Occipital lobe (tissue), 3 donors: ENCODE measurements at places on chromosomes 1 and 21.
A peak's percentile ranks its signal among the peaks of the same experiment; 100 is the strongest.

GRCh38 chr1:117447661-117448060 is 80.4 kb downstream of the MAN1A2 start:
- DNase-seq, result no peak

- DNase-seq, result no peak
Measured at GRCh38 chr1:89660224-89661061, 27.5 kb downstream of the LRRC8C start.

DNA sequence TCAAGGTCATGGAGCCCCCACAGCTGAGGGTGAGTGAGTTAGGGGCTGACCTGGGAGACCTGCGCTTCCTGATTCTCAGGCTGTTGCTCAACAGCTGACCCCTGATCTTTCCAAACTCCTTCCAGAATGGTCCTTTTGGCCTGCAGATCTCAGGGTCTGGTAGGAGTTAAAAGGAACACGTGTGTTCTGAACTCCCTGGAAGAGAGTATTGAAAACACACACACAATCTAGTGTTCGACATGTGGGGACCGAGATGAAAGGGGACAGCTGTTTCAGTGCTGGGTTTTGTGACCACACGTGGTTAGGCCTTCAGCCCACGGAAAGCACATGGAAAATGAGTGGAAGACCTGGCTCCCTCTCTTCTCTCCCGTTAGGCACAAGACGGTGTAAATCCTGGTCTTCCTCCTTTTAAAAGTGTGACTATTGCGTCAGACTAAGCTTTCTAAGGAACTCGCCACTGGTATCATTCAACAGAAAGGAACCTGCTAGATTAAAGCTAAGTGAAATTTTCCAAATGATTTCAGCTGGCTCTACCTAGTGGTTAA is 49.6 kb downstream of the RUNX1 start:
- no peak for DNase-seq

GRCh38 chr1:64915381-64916274 is 50.7 kb downstream of the JAK1 start:
- no peak for DNase-seq

GRCh38 chr1:74772945-74773344 is 40.0 kb downstream of the TYW3 start:
- DNase-seq, result no peak

DNA sequence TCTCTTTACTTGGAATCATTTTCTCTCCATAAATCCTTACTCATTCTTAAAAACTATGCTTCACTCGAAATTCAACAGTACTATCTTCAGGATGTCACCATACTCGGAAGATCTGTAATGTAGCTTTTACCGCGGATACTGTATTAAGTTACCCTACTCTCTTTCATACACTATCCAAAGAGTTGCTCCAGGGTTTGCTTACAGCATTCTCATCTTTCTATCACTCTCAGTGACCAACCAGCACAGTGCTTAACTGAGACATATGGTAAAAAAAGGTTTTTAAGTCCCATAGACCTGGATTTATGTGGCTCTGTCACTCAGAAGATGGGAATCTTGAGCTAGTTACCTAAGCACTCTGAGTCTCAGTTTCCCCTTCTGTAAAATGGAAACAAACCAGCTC is 15.8 kb downstream of the GTF2B start:
- no peak for DNase-seq

DNA sequence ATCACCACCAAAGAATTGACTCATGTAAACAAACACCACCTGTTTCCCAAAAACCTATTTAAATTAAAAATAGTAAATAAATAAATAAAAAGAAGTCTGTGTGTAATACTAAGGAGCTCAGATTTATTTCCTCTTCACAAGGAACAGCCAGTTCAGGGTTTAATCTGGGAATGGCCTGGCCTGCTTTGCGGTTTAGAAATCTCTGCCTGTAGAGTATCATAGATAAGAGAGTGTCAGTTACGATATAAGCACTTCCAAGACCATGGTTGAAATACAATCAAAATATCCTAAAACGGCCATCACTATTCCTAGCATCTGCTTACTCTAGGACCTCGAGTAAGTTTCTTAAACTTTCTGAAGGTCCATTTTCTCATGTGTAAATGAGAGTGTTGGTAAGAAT is 274.4 kb downstream of the PLPP3 start:
- DNase-seq, result no peak

DNA sequence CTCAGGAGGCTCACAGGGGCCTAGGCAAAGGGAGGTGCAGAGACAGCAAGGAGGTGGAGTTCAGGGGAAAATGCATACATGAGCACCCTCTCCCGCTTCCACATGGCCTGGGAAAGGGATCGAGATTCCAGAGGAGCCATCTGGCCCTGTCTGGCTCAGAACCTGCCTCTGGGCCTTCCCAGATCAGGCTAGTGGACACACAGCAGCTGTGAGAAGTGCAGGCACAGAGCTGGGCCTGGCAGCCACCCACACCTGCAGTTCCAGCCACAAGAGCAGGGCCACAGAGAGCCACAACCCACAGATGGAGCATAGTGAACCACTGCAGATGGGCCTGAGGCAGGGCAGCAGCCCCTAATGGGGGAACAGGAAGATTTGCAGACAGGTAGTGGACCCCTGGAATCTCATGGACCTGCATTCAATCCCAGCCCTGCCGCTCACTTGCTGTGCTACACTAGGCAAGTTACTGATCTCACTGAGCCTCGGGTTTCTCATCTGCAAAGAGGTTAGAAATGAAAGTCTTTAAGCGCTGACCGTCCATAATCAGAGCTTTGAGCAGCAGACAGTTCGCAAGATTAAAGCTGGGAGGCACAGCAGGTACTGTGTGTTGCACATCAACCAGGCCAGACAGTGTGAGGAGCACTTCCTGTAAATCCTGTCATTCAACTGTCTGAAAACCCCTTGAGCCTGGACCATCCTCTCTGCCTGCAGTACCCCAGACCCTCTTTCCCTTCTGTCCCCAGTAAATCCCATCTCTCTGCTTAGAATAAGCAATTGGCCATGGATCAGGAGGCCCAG is 58.0 kb downstream of the MATN1 start:
- no peak for DNase-seq

DNA sequence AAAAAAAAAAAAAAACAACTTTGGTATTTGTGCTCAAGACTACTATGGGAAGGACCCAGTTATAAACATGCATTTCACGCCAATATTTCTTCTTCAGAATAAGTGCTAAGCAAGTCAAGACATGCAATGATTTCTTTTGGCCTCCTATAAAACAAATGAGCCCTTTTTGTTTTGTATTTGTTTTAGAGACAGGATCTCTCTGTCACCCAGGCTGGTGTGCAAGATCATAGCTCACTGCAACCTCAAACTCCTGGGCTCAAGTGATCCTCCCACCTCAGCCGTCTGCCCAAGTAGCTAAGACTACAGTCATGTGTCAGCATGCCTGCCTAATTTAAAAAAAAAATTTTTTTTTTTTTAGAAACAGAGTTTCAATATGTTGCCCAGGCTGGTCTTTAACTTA is 348.7 kb downstream of the PCP4 start:
- no peak for DNase-seq

GRCh38 chr1:47703981-47704596 is 266.2 kb downstream of the FOXD2 start:
- DNase-seq, result no peak

DNA sequence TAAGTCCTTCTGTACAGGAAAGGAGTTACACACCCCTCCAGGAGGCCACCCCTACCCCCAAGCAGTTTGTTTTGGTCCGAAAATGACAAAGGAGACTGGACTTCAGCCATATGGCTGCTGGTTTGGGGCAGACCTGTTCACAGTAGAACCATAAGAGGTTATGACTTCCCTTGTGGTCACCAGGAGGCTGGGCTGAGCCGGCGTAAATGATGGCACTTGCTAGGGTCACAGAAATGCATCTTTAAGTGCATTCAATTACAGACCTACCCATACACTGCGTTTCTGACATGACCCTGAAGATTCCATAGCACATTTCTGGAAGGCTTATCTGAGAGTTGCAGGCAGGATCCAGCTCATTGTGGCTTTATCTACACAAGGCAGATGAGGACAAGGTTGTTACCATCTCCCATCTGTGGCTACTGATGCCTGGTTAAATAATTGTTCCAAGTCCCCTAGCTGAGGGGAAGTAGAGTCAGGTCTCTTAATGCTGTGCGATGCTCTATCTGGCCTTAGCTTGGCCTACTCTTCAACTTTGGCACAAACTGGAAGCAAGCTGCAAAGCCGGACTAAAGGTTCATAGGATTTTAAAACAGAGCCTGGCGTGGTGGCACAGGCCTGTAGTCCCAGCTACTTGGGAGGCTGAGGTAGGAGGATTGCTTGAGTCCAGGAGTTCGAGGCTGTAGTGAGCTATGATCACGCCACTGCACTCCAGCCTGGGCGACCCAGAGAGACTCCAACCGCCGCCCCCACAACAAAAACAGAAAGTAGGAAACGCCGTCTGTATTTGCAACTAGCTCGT is 1.7 kb upstream of the TRIM67 start:
- DNase-seq, result no peak

DNA sequence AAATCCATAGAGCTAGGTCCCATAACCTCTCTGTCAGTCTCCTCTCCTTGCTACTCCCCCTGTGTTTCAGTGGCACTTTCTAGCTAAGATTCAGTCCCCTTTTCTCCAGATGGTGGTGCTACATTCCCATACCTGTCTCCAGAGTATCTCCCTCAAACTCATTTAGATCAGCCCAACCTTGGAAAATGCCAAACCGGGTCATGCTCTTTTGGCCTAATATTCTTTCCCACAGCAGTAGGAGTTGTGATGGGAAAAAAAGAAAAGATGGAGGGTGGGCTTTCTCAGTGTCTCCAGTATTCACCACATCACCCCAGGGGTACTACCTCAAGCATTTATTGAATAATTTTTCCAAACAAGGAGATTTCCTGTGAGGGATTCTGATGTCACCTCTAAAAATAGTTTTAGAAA is 3.2 kb upstream of the RXFP4 start:
- DNase-seq, result no peak

DNA sequence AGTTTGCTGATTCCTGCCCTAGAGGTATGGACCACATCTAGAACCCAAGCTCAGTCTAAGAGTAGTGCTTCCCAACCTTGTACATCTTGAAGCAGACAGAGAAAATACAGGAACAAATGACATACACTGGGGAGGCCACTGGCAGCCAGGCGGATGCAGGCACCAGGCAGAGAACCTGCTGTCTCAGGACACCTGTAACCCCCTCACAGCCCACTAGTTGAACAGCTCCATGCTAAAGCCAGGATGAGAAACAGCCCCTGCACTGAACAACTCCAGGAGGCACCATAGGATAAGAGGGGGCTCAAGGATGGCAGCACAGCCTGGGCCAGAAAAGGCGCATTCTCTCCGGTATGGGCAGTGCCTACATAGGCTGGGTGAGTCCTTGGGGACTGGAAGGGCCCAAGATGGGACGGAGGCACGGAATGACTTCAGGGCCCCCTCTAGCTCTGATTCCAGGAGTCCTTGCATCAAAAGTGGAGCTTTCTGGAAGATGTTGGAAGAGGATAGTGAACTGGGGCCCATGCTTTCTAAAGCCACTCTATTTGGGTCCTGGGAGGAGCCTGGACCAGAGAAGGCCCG is 16.0 kb downstream of the MEF2D start:
- no peak for DNase-seq

DNA sequence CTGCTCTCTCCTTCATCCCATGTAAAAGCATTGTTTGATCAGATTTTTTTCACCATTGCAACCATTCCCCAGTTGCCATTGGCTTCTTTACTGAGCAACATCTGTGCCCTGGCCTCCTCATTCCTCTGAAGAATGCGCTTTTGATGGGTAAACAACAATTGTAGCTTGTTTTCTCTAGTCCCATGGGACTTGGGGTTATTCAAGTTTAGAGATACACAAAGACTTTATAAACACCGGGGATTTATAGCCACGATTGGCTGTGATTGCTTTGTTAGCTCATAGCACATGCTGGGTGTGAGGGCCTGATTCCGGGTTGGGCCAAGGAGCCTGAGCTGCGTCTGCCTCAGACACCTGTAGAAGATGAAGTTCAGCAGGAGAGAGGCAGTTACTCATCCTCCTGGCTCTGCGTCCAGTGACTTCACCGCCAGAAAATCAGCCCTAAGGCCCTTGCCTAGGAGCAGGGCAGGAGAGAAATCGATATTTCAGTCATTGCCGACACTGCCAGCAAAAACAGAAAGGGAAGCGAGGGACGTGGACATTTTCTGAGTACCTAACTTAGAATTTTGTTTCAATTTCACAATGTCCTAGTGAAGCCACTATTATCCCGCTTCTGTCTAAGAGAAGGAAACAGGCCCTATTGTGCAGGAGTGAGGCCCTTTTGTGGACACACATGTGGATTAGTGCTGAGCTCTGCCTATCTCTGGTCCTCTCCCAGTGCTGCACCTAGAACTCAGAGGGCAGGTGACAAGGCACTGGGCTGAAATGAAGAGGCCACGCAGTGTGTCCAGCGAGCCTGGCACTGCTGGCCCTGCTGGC is 159.8 kb upstream of the USP24 start:
- DNase-seq, result peak; percentile 25

GRCh38 chr1:31377364-31377863 is 4.5 kb upstream of the FABP3 start:
- DNase-seq, result no peak

GRCh38 chr1:65254320-65255034 is 54.9 kb upstream of the DNAJC6 start:
- peak; percentile 76 for DNase-seq

- no peak for DNase-seq
Measured at GRCh38 chr21:21614966-21615365, 616.8 kb downstream of the NCAM2 start.

- no peak for DNase-seq
Measured at GRCh38 chr21:37675202-37675801, 241.0 kb downstream of the KCNJ6 start.

GRCh38 chr1:64404202-64404601 is 65.7 kb upstream of the CACHD1 start:
- no peak for DNase-seq

DNA sequence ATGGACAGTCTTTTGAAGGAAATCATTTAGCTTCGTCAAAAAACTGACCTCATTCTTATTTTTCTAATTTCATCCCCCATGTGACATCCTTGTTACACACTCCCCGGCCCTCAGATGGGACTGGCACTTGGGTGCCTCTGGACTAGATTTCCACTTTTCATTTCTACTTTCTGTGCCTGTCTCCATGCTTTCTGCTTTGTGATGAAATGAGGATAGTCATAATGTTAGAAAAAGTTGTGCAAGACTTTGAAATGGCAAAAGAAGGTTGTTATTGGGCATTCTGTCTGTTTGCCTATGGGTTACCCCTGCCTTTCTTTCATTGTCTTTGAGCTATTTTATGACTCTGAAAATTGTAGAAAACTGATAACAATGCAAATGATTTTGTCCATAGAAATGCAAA is 54.9 kb downstream of the MDM4 start:
- DNase-seq, result no peak

DNA sequence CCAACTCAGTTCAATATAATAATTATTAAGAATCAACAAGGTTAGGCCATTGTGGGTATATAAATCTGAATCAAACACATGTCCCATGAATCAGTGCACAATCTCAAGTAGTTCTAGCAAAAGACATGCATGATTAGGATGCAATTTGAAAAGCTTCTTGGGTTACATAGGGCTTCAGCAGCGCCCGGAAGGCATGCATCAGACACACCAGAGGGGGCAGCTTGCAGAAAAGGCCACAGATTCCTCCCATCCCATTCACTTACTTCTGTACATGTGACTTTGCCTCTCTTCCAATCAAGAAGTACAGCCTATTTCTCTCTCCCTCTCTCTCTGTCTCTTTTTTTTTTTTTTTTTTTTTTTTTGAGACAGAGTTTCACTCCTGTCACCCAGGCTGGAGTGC is 91.8 kb downstream of the KCNN3 start:
- no peak for DNase-seq
